Activated naive CD8-positive, alpha-beta T cell treated with anti-CD3 and anti-CD28 coated beads, Interleukin-2, amount 50 U/mL, for 16 hours (primary cell): ENCODE measurements at places on chromosomes 3 and 15.

- DNase-seq: no peak
Measured at GRCh38 chr3:47782446-47783308, 984 bp upstream of the SMARCC1 start.

GRCh38 chr15:90763366-90764099 is 46.4 kb downstream of the BLM start:
- no peak for DNase-seq

- DNase-seq: no peak
Measured at GRCh38 chr15:84973492-84974460, 7.9 kb upstream of the PDE8A start.

- no peak for DNase-seq
Measured at GRCh38 chr3:14616606-14617507, 34.7 kb upstream of the CCDC174 start.

DNA sequence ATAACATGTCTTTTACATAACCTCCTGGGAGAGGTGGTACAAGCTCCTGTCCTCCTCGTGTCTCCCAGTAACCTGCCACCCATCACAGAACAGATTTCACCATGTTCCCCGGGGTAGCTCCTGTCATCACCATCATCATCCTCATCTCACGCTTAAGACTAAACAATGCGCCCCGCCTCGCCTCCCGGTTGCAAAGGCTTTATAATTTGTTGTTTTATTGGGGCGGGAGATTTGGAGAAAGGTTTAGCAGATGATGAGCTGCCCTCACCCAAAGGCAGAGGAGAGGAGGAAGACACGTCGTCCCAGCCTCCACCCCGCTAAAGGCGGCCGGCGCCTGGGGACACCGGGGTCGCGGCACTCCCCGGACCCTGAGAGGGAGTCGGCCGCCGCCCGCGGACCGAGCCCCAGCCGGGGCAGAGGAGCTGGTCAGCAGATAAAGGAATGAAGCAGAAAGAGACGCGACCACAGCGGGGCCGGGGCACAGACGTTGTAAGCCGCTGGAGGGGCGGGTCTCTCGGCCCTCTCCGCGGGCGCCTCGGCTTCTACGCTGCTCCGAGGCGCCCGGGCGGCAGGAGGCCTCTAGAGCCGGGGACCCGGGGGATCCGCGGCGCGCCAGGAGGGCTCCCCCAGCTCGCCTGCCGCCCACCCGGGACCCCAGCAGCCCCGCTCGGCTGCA is 589 bp downstream of the HERC1 start:
- DNase-seq: no peak
